ENCODE measurements at places on chromosomes 1 and 21. TPM values are rescaled to one million over a fixed set of nuclear protein-coding genes. Genes with fewer than 3 reads are reported as not detected.

The TPTE gene
- not detected for total RNA-seq

The C4BPA gene
- total RNA-seq = not detected

The OR2G6 gene
- not detected for total RNA-seq

The ORC1 gene
- total RNA-seq = 0.66 TPM

The NMNAT2 gene
- 4.5 TPM for total RNA-seq

All from subcutaneous adipose tissue (tissue), 4 donors.